ENCODE measurements at places on chromosomes 6 and 20.

- no peak for DNase-seq
Observed at GRCh38 chr20:38066969-38067716, 33.6 kb downstream of the RPRD1B start.

DNA sequence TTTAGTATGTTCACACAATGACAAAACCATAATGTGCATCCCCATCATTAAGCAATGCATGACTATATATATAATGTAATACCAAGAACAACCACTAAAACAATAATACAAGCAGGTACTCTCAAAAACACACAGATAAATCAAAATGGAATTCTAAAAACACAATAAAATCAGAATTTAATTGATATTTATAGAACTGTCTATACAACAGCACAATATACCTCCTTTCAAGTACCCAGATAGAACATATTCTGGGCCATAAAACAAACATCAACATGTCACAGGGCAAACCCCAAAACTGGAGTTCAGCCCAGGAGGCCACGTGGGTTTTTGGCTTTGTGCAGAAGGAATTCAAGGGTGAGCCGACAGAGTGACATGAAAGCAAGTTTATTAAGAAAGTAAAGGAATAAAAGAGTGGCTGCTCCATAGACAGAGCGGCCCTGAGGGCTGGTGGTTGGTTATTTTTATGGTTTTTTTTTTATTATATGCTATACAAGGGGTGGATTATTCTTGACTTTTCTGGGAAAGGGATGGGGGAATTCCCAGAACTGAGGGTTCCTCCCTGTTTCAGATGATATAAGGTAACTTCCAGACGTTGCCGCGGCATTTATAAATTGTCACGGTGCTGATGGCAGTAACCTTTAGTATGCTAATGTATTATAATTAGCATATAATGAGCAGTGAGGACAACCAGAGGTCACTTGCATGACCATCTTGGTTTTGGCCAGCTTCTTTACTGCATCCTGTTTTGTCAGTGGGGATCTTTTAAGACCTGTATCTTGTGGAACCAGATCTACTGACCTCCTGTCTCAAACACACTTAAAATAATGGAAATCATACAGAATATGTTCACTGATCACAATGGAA, 5.6 kb downstream of the RAB23 start:
- no peak for DNase-seq

GRCh38 chr6:147677647-147678046, 169.2 kb downstream of the SAMD5 start:
- no peak for DNase-seq

DNA sequence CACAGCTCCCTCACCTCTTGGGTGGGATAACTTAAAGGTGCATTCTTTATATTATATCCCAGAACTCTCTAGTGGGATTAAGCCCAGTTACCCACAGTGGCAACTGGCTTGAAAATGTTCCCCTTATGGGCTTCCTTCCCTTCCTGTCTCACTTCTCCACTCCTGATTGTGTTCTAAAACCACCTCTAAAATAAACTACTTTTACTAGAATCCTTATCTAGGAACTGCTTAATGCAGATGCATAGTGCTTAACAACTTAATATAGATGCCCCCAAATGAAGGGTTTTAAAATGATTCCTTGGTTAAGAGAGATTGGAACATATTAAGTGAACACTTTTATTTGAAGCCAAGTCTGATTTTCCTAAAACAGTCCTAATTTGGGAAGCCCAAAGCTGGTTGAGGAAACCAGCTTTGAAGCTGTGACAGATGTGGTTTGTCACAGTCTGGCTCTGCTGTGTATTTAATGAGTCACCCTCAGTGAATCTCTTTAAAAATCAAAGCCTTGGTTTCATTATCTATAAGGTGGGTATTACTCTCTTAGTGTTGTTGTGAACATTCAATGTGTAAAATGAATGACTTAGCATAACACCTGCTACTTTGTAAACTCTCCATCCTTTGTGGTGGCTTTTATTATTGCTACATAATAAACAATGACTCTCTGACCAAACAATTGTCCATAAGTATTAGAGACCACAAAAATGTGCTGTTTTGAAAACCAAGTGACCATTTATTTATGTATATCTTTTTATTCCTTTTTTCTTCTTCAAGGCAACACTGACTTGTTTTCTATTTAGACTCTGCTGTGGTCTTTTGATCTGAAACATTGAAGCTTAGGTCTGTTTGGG, 24.4 kb downstream of the PLCB1 start:
- no peak for DNase-seq

- DNase-seq = no peak
Observed at GRCh38 chr6:129959358-129959930, 58.9 kb upstream of the L3MBTL3 start.

DNA sequence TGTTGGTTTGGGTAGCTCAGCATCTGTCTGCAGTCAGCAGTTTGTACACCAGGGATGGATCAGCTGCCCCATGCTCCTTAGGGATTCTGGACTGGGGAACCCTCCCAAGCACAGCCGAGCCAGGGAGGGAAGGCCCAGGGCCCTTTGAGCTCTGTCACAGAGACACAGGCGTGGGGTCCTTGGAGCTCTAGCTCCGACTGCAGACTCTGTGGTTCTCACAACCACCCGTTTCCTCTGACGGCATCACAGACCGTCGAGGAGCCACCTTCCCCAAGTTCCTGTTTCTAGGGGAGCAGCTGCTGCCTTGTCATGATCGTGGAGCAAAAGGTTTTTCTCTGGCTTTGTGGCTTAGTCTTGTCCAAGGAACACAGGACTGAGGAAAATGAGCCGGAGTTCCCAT, at the start of gene SLA2:
Gene SLA2 (minus strand): TSS at position 199 of the 400 bp plus-strand sequence. CDS start 4,861 bp downstream, outside the sequence.
- no peak for DNase-seq

DNA sequence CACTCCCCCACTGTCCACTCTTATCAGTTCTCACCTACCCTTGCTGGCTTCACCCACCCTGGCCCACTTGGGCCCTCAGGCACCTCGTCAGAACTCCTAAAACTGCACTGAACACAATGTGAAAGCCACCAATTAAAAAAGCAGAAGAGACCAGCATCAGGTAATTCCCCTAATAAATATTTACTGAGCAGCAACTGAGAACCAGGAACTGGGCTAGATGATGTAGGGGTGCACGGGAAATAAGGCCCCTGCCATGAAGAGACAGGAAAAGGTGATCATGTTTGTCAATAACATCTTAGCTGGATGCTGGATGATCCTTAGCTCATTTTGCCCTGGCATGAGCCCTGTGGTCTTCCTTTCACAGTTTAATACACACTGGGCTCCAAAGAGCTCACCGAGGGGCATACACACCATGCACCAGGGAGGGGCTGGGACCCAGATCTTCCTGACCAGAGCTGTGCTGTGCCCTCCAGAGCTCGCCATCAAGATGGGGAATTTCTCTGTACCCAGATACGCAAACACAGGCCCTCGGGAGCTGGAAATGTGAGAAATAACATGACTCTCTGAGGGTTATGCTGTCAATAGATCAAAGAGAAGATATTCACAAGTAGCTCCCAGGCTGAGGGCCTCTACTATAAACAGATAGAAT, 113.6 kb upstream of the SLC22A16 start:
- no peak for DNase-seq

DNA sequence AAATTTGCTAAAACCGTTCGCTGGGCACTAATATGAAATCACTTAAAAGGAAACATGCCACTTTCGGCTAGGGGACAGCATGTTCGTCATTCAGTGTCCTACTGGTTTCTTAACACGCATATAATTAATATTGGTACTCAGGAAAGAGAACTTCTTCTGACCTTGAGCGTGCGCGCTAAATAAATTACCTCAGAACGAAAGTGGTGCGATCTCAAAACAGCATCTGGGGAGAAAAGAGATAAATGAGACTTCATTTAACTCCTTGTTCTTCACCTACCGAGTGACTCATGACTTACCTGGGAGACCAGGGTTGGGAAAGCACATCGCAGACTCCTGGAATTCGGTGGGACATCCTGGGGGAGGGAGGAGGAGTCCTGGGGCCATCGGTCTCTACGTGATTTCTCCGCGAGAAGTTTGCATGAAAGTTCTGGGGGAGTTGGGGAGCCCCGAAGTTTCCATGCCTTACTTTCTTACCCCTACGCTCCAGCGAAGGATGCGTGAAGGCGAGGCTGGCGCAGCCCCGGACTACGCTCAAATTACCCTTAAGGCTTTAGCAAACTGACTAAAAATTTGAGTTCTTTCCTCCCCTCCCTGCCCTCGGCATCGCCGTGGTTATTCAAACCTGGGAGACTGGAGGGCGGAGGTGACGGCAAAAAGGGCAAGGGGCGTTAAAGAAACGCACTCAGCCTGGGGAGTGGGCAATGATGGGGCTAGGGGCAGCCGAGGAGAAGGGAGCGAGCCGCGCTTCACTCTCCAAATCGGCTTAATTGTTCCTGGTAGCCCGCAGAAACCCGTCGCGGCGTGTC, 1.1 kb upstream of the BEND6 start:
- DNase-seq = no peak

DNA sequence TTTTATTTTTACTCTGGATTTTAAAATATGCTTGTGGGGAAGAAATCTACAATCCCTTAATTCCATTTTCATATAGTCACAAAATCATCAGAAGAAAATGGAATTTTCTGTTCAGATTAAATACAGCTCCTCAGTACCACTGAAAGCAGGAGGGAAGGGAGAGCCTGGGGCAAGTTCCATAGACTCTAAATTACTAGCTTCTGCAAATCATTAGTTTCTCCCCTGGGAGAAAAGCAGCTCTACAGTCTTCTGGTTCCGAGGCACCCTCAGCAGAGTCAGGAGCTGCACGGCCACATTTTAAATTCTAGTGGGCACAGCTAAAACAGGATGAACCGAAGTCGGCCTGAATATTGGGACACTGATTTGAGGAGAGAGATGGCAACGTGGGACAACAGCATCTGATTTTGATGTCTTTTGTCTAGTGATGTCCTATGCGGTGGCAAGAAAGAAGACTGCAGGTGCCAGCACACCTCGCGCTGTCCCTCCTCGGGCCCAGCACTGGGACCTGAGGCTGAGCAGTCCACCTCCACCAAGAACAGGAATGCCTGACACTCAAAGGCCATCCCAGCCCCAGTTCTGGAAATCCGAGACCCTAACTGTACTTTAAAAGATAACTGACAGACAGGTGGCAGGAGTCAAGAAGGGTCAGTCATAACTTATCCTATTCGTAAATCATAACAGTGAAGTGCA, 90.7 kb downstream of the FOXC1 start:
- DNase-seq = no peak

GRCh38 chr20:36498386-36499179, 42.7 kb upstream of the MYL9 start:
- DNase-seq = no peak

DNA sequence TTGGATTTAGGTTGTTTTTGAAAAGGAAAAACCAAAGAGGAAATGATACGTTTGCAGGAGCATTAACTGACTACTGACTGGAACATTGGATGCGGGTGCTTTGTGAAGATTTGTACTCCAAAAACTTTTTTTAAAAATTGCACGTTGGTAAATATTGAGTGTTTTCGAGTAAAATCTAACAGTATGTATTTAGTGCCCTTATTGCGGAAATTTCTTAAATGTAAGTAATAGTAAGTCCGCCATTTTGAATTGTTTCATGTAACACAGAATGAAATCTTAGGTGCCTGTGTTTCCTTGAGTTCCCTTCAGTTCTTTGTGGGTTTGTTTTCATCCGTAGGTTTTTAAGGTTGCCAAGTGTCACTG, 15.2 kb upstream of the LIN28B start:
- no peak for DNase-seq

Data from renal cortex interstitium (tissue), 15 donors.